ENCODE measurements at places on chromosomes 16 and 17.

DNA sequence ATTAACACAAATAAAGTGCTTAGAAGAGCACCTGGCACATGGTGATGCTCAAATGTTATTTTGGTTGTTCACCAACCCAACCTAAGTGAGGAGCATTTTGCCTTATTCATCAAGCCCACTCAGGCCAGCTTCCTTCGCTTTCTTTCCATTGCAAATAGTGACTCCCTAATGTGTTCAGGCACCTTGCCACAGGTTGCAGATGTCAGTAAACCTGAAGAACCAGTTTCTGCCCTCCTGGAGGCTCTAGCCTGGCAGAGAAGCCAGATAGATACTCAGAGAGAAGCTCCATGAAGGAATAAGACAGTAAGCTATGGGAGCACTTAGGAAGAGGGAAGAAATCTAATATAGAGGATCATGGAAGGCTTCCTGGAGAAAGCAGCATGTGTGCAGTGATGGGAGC lies 23.9 kb downstream of the GPR139 start:
- DNase-seq, result no peak

DNA sequence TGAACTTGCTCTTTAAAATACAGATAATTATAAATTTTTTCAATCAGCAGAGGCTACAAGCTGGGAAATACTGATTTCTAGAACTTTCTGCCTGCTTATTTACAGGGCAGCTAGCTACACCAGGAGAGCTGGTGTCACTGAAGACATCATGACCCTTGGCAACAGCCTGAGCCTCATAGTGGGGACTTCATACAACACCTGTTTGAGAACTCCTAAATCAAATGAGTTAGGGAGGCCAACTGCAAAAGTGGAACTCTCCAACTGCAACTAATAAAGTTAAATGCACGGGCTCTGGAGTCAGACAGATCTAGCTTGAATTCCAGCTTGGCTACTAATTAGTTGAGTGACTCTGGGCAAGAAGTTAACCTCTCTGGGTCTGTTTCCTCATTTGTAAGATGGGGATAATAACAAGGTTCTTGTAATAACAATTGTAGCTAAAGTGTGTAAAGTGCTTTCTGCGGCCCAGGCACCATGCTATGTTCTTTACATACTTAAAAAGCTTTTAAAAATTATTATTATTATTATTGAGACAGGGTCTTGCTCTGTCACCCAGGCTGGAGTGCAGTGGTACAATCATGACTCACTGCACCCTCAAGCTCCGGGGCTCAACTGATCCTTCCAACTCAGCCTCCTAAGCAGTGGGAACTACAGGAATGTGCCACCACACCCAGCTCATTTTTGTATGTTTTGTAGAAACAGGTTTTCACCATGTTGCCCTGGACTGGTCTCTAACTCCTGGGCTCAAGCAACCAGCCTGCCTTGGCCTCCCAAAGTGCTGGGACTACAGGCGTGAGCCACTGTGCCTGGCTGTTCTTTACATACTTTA lies 33.4 kb downstream of the VAC14 start:
- no peak for DNase-seq

DNA sequence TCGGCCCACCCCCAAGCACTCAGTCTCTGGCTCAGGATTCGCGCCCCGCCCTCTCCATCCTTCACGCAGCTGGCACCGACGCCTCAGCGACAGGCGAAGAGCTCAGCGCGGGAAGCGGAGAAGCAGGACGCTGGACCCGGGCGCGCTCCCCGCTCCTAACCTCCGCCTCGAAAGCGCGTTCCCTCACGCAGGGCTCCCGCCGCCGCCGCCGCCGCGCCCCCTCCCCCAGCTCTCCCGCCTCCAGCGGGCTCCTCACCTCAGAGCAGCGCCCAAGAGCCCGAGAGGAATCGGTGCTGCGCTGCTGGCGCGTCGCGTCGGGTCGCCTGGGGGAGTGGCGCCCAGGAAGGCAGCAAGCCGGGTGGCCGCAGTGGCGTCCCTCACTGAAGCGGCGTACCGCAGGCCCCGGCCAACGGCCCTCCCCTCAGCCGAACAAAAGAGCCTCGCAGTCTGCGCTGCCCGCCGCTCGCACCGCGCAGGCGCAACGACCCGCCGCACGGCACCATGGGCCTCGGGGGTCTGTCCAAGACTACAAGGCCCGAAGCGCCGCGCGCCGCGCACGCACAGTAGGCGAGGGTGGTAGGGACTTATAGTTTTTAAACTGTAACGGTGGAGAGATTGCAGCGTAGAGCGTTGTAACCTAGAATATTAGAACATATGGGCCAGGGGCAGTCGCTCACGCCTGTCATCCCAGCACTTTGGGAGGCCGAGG lies at the start of gene CBX1:
Gene CBX1 (minus strand): TSS at position 467 of the 709 bp plus-strand sequence. CDS start 24,474 bp downstream, outside the sequence.
- DNase-seq, result peak; percentile 96

DNA sequence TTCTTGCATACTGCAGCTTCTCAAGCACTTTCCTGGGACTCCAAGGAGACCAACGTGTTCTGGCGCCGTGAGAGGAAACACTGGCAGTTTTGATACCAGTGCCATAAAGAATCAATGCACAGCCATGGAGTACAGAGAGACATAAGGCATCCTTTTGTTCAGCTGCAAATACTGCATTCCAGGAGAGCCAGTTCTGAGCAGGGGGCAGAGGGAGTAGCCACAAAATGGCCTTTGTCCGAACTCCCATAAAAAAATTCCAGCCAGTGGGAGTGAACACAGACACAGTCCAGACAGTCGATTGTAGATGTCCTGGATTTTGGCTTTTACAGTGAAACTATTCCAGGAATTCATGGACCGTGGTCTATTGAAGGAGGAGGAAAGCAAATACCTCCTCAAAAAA lies 36.2 kb upstream of the TEKT3 start:
- peak; percentile 3 for DNase-seq

- DNase-seq, result peak; percentile 83
Observed at GRCh38 chr17:57130708-57131461, 45.8 kb downstream of the AKAP1 start.

- DNase-seq, result peak; percentile 71
Observed at GRCh38 chr17:37174205-37174604, 201.6 kb upstream of the C17orf78 start.

DNA sequence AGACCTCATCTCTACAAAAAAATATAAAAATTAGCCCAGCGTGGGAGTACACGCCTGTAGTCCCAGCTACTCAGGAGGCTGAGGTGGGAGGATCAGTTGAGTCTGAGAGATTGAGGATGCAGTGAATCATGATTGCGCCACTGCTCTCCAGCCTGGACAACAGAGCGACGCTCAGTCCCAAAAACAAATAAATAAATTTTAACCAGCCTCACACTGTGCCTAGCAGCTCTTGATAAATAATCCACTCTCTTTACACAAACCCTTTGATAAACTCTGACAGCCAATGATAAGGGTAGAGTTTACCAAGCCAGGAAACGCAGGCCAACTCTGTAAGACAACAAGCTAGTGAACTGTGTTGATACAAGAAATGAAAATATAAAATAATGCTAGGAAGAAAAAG lies 32.7 kb downstream of the LITAF start:
- no peak for DNase-seq

- DNase-seq, result no peak
Observed at GRCh38 chr16:56815721-56816120, 49.3 kb upstream of the SLC12A3 start.

DNA sequence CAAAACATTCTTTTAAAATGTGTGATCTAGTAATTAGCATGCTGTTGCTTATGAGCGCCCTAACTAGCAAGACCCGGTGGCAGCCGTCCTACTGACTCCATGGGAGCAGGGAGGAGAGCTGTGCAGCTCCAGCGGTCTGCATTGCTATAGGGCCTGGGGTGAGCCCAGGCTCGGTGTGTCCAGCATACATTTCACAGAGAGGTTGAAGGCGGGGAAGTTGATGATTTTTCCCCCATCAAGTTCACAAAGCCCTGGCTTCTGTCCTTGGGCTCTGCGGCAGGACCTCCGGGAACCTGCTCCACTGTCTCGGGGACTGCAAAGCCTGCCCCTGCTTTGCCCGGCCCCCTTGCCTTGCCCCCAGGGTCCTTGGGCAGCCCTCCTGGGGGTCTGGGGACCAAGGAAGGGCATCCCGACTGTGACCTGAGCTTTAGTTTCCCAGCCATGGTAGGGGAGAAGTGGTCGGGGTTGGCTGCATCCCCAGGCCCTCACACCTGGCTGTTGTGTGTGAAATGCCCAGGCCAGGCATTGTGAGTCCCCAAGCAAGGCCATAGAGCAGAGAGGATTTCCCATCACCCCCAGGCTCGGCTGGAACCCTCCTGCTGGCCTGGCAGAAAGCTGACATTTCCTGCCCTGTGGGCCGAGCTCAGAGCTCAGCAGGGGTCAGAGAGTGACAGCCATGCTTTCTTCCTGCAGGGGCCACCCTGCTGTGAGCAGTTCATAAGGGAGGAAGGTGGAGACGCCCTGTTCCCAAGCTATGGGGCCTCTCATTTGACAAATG lies 24.8 kb downstream of the KCNJ12 start:
- DNase-seq, result no peak

- DNase-seq, result no peak
Observed at GRCh38 chr17:78709119-78709681, 72.9 kb downstream of the CYTH1 start.

Data from cardiac muscle cell (in vitro differentiated cells and primary cell).